Activated naive CD4-positive, alpha-beta T cell treated with anti-CD3 and anti-CD28 coated beads for 36 hours (primary cell): ENCODE measurements at places on chromosomes 1 and 21. TPM values are rescaled to one million over a fixed set of nuclear protein-coding genes. Genes with fewer than 3 reads are reported as not detected.
A peak's percentile ranks its signal among the peaks of the same experiment; 100 is the strongest.

DNA sequence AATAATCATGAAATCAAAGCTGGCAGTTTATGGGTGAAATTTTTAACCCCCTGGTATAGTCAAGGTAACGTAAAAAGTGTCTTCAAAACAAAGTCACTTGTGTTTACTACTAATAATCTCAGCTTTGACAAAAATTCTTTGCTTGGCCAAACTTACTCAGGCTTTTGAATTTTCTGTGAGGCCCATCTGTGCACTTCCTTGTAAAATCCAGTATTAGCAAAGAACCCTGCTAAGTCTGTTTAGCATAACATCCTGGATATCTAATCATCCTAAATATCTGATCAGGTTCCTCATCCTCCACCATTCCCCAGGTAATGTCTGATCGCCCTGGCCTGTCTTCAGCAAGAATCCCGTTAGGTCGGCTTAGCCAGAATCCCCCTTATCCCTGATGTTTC is 3.0 kb downstream of the LYST start:
- H3K4me1 ChIP-seq = peaks cover 43% of the 10 kb centered on the region
- peaks cover 1% of the 10 kb centered on the region for H3K36me3 ChIP-seq
- no peaks in the 10 kb centered on the region for H3K27me3 ChIP-seq
- no peak for DNase-seq

FCER1A gene
- not detected for total RNA-seq

DNA sequence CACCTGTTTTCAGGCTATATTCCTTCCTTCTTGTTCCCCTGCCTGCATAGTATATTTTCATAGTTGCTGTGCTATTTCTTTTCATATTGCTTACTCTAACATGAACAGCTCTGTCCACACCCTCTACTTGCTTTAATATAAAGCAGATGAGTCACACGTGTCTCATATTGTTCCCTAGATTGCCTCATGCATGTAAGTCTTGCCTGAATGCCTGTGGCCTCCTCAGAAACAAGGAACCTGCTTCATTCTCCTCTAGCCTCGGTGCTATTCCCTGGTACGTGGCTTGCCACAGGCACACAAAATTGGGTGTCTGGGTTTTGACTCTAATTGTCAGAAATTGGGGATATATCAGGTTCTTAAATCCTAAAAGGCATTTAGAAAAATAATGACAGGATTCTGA is 16.5 kb upstream of the PKP1 start:
- no peak for DNase-seq
- H3K27me3 ChIP-seq = peaks cover 20% of the 10 kb centered on the region
- no peak overlapping the region for H3K27ac ChIP-seq
- H3K36me3 ChIP-seq = no peaks in the 10 kb centered on the region

TMEM39B gene
- total RNA-seq = 17.6 TPM

DNA sequence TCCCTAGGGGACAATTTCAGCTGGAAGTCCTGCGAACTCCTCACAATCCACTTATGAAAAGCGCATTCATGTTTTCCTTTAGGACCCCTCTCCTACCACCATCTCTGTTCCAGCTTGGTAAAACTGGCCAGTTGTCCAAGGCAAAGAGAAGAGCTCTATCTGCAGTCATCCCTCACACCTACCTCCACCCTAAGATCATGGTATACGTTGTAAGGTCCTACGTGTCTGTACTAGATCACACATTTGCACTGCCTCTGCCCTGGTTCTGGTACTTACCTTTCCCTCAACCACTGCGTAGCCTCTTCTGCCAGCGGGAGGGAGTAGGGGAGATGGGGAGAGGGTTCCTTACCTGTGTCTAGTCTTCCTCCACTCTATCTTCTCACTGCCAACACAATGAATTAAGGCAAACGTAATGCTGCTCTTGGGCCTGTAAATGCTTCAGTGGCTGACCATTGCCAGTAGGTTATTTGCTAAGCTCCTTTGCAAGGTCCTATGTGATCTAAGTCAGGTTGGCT is 739 bp upstream of the NUP133 start:
- peaks cover 25% of the 10 kb centered on the region for H3K4me1 ChIP-seq
- H3K27me3 ChIP-seq = no peaks in the 10 kb centered on the region
- peak overlapping the region; percentile 91 for H3K4me3 ChIP-seq
- peaks cover 12% of the 10 kb centered on the region for H3K36me3 ChIP-seq
- no peak for DNase-seq

DNA sequence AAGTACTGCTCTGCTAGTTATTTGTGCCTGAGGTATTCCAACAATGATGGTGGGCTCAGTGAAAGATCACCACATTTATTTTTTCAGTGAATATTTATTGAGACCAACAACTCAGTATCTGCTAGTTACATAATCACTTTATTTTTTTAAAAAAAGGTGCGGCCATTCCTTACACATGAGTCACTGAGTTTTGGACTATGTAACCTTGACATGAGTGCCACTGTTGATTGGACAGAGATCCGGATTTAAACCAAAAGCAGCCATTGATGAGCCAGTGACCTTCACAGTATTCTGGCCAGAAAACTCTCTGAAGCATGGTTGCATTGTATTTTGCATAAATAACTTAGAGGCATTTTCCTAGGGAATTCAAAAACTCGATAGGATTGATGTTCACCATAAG is 79.5 kb downstream of the NUF2 start:
- H3K27ac ChIP-seq = no peak overlapping the region
- H3K4me3 ChIP-seq = no peak overlapping the region
- H3K27me3 ChIP-seq = peaks cover 25% of the 10 kb centered on the region
- no peak for DNase-seq

DNA sequence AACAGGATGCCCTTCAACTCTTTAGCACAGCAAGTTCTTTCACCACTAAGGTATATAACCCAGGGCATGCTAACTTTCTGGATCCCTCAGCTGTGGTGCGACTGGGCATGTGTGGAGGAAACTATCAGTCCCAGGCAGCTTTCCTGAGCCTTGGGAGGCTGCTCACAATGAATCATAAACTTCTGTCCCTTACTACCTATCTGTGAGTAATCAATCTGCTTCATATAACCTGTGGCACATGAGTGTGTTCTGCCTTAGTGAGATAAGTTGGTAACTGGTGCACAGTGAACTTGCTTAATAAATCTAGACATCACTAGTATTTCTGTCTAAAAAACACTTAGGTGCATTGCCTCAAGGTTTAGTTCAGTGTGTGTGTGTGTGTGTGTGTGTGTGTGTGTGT is 158.0 kb downstream of the GPATCH2 start:
- H3K36me3 ChIP-seq = peaks cover 12% of the 10 kb centered on the region
- no peak for DNase-seq
- no peak overlapping the region for H3K4me3 ChIP-seq
- H3K27ac ChIP-seq = no peak overlapping the region

- no peak overlapping the region for H3K27ac ChIP-seq
- no peak for DNase-seq
- H3K27me3 ChIP-seq = no peaks in the 10 kb centered on the region
- no peaks in the 10 kb centered on the region for H3K4me1 ChIP-seq
- H3K36me3 ChIP-seq = no peaks in the 10 kb centered on the region
- no peak overlapping the region for H3K4me3 ChIP-seq
Measured at GRCh38 chr1:205026181-205026580, 16.8 kb upstream of the CNTN2 start.

DNA sequence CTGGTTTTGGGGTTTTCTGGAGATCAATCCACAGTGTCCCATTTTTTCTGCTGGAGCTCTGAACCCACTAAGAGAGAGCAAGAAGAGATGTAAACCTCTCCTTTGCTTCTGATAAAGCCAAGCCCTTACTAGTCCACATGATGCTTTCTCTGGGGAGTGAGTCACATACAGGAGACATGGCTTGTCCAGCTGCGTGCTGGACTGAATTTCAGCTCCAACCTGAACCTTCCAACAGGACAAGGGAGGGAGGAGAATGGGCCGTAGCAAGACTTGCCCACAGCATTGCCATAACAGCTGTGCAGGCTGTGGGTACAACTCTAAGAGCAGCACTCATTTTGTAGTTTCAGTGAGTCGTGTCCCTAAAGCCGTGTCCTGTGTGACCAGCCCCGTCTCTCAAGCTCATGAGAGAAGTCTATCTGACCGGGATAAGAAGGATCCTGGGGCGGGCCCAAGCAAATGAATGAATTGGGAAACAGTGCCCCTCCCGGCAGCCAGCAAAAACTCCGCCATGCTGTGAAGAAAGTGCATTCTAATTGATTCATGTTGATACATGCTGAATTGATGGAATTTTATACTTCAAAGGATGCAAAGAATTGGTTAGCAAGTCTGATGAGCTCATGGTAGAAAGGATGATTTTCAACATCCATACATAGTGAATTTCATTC is 195.2 kb downstream of the GABPA start:
- no peak for DNase-seq
- H3K27ac ChIP-seq = no peak overlapping the region
- H3K27me3 ChIP-seq = no peaks in the 10 kb centered on the region
- peaks cover 4% of the 10 kb centered on the region for H3K4me1 ChIP-seq
- H3K4me3 ChIP-seq = no peak overlapping the region

CYP2J2 gene
- 2.6 TPM for total RNA-seq

UMODL1 gene
- not detected for total RNA-seq

KRTAP10-4 gene
- total RNA-seq = not detected

GUCA2A gene
- not detected for total RNA-seq

GRCh38 chr21:25307489-25307888 is 299.8 kb downstream of the MRPL39 start:
- no peak overlapping the region for H3K4me3 ChIP-seq
- DNase-seq = no peak
- H3K27me3 ChIP-seq = no peaks in the 10 kb centered on the region
- H3K36me3 ChIP-seq = no peaks in the 10 kb centered on the region

DNA sequence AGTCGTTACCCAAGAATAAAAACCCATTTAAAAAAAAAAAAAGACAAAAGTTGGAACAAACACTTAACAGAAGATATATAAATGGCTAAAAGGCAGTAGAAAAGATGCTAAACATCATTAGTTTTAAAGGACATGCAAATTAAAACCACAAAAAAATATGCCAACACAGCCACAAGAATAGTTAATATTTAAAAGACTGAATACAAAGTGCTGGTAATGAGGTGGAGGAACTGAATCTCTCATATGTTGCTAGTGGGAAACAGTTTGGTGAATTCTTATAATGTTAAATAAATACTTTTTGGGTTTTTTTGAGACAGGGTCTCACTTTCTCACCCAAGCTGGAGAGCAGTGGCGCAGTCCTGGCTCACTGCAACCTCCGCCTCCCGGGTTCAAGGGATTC is 10.0 kb downstream of the LRRC40 start:
- H3K27me3 ChIP-seq = no peaks in the 10 kb centered on the region
- no peak for DNase-seq
- H3K36me3 ChIP-seq = peaks cover 11% of the 10 kb centered on the region
- H3K4me1 ChIP-seq = peaks cover 11% of the 10 kb centered on the region
- no peak overlapping the region for H3K27ac ChIP-seq
- H3K4me3 ChIP-seq = no peak overlapping the region

ARMH1 gene
- 143 TPM for total RNA-seq

OR2T2 gene
- not detected for total RNA-seq
